ENCODE measurements at places on chromosomes 11 and 22.
A peak's percentile ranks its signal among the peaks of the same experiment; 100 is the strongest.

DNA sequence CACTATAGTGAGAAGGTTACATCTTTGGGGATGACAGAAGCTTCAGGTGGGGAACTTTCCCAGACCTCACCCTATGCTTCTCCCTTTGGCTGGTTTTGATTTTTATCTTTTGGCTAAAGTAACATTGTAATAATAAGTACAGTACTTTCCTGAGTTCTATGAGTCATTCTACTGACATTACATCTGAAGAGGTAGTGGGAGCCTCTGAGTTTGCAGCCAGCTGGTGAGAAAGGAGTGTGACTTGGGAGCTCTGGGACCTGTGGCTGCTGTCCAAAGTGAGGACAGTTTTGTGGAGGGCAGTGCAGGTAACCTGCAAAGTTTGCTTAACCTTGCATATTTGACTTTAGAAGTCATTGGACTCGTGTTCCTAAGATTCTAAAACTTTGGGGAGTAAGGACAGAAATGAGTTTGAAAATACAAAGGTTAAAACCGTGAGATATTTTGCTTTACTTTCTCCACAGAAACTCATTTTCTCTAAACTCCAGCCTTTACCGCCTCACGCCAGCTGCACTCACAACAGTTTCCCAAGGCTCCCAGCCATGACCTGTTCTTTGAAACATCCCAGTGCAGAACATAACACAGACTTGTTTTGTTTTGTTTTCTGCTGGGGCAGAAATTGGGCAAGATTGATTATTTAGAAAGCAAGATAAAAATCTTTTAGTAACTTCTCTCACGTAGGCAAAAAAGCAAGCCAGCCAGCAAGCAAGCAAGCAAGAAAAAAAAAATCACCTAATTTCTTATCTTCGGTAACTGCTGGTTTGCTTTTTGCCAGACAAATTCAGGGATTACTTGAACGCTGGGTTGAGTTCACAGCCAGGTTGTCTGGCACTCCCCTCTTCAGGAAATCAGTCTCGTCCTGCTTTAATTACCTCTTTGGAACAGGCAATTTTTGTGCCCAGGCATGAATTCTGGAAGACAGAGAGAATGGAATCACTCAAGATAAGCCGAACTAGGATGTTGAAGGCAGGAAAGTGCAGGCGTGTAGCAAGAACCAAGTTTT, 478.3 kb upstream of the ISX start:
- DNase-seq = no peak

GRCh38 chr11:64884019-64884418, 5.6 kb upstream of the EHD1 start:
- DNase-seq = no peak

DNA sequence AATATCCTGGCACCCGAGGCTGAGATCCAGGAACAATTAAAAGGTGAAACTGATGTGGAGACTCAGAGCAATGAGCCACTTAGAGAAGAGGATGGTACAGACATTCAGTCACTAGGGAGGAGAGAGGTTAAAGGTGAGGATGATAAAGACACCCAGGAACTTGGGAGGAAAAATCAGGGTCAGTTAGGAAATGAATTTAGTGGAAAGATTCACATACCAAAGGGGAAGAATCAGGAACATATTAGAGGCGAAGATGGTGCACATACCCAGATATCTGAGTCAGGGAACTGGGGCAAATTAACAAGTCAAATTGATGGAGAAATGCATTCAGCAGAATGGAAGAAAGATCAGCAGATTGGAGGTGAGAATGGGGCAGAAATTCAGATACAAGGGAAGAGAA, 4.1 kb upstream of the MEI1 start:
- no peak for DNase-seq

DNA sequence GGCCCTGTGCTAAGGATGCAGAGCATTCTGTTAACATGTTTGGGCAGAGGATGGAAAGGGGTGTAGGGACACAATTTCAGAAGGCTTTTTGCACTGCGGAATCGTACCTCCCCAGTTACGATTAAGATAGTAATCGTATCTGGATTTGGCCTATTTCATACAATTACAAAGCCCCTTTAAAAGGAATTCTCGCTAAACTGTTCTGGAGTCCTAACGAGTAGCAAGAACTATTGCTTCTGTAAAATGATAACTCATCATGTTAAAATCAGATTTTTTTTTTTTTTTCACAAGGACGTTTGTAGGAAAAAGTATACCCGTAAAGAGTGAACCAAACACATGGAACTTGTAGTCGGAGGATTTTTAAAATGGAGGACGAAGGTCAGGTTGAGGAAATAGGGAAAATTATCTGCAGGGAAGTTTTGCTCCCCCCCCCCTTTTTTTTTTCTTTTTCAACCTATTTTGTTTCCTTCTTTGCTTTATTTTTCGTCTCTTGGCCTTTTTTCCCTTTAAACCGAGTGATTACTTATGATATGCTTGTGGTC, 934 bp downstream of the HSD17B12 start:
- peak; percentile 43 for DNase-seq

DNA sequence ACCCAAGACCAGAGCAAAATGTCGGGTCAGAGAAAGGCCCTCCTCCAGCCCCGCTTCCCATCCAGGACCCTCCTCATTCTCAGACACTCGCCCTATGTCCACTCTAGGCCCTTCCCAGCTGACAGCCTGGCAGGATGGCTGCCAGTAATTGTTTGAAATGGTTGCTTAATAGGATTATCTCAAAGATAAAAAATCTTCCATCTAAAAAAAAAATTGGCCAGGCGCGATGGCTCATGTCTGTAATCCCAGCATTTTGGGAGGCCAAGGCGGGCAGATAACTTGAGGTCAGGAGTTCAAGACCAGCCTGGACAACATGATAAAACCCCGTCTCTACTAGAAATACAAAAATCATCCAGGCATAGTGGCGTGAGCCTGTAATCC, 32.4 kb downstream of the SCGB1A1 start:
- no peak for DNase-seq

- peak; percentile 57 for DNase-seq
Measured at GRCh38 chr11:117097389-117098268, 599 bp downstream of the SIK3 start.

- DNase-seq = no peak
Measured at GRCh38 chr22:36323855-36324331, 63.9 kb downstream of the MYH9 start.

DNA sequence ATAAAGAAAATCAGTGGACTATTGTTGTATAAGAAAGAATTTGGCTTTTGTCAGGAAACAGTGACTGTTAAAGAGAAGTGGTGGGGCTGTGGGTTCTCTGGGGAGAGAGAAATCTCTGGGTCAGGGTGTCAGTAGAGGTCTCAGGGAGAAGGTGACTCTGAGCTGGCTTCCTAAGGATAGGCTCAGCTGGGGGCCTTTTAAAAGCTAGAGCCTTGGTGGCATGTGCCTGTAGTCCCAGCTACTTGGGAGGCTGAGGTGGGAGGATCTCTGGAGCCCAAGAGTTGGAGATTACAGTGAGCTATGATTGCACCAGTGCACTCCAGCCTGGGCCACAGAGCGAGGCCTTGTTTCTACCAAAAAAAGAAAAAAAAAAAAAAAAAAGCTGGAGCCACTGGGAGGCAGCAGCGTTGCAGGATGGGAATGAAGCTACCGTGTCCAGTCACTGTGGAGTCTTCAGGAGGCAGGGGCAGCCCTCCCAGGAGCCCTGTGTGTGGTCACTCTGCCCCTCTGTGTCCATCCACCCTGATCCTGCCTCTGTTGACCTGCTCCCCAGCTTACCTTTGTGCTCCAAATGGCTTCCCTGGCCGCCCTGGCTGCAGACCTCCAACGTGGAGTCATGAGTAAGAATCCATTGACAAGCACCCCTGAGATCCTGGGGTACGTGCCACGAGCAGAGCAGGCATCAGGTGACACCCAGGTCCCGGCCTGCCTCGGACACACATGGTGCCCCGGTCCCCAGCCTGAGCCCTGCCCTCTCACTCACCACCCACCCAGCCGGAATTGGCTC, 5.4 kb upstream of the MIF start:
- no peak for DNase-seq

DNA sequence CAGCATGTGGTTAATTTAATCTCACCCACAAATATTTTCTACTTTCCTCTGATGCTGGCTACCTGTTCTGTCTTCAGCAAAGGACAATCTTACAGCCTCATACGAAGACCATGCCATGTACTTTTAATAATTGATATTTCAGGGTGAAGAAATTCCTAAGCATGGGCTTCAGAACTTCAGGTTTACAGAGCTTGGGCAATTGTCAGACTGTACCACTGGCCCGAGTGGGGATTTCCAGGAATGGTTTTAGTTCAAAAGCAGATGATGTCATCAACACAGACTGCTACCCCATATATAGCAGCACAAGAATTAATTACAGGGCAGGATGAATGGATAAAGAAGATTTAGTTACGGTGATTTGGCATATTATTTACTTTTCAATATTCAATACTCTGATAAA, 171.8 kb downstream of the ETS1 start:
- DNase-seq = no peak

DNA sequence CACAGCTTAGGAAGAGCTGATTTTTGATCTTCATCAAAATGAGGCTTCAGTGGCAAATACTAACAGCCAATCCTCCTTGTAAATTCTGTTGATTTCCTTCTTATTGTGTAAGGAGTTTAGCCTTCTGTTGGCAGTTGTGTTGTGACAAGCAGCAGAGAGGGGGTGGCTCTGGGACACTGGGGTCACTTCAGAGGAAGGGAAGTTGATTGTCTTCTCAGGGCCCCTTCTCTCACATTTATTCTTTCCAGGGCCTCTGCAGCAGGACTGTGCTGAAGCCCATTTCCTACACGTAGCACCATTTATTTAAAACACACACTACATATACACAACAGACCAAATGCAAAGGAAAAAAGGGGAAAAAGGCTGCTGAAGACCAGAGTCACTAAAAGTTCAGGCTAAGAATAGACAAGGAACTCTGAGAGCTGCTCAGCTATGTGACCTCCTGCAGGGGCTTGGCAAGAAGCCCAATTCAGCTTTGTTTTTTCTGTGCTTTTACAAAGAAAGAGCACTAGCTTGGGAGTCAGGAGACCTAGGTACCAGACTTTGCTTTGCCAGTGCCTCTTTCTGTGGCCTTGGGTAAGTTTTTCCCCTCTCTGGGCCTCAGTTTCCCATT, 28.3 kb upstream of the UPB1 start:
- peak; percentile 24 for DNase-seq

GRCh38 chr22:44019846-44020245, 4.3 kb upstream of the PARVB start:
- DNase-seq = no peak

DNA sequence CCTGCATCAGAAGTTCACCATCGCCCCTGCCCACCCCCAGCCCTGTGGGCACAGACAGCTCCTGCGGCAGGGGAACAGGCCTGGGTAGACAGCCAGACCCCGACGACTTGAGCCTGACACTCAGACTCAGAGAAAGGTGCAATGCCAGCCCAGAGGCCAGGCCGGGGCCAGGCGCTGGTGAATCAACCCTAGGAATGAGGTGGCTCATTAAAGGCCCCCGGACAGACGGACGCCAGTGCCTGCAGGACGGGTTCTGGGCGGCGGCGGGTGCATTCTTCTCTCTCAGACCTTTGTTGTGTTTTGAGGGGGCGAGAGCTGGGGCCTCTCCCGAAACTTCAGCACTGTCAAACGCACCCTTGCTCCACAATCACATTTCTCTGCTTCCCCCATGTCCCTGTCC, 5.6 kb downstream of the OVOL1 start:
- no peak for DNase-seq

GRCh38 chr11:125128450-125128849, 17.0 kb upstream of the TMEM218 start:
- no peak for DNase-seq

GRCh38 chr22:50716290-50717024, 21.5 kb upstream of the ACR start:
- no peak for DNase-seq

- DNase-seq = no peak
Measured at GRCh38 chr11:1760351-1761109, 3.2 kb downstream of the CTSD start.

DNA sequence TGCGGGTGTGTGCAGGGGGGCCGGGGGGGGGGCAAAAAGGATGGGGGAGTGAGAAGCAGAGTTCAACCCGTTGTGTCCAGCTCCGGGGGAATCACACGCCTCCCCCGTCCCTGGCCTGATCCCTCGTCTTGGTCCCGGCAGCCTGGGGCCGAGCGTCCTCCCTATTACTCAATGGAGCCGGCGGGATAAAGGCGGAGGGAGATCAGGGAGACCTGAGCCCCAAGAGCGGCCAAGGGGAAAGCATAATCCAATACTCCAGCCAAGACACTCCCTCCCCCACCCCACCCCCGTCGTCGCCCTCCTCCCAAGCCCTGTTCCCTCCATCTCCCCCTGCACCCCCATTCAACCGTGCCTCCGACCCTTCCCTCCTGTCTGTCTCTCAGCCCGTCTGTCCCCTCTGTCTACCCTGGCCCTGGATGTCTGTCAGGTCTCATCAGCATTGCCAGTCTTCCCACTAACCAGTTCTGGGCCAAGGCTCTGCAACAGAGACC, 2.6 kb downstream of the PHOX2A start:
- no peak for DNase-seq

DNA sequence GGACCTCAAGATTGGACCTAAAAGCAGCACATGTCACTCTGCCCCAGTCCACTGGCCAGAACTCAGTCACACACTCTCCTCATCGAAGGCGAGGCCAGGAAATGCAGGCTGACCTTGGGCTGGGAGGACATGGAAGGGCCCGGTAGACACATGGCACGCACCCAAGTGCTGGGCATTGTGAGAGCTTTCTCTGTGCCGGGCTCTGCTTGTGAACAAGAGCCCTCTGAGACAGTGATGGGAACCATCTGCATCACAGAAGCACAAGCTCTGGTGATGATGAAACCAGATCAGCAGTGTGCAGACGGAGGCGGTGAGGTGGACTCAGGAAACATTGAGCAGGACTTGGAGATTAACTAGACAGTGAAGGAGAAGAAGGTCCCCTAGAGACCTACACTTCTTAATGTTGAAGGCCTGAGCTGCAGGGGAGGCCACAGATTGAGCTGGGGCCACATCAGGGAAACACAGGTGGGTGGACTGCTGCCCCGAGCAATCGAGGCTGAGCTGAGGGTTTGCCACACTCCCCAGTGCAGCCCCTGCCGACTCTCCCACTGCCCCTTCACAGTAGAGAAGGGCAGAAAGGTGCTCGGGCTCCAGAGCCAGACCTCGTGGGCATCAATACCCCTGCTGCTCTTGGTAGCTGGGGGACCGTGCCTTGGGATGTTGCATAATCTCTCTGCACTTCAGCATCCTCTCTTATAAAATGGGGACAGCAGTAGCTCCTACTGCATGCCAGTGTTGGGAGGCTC, 1460.5 kb downstream of the TBC1D22A start:
- DNase-seq = no peak

GRCh38 chr11:130846606-130847005, 69.7 kb downstream of the SNX19 start:
- no peak for DNase-seq

All from NCI-H2171 treated with DMSO at 0.1 percent for 48 hours (cell line).